CD4-positive, alpha-beta T cell treated with Interleukin-6 for 4 hours (primary cell): ENCODE measurements at places on chromosomes 12 and 14.
A peak's percentile ranks its signal among the peaks of the same experiment; 100 is the strongest.

- peak; percentile 84 for DNase-seq
These were observed 836 bp downstream of the EVL start for GRCh38 chr14:100065942-100066574.

DNA sequence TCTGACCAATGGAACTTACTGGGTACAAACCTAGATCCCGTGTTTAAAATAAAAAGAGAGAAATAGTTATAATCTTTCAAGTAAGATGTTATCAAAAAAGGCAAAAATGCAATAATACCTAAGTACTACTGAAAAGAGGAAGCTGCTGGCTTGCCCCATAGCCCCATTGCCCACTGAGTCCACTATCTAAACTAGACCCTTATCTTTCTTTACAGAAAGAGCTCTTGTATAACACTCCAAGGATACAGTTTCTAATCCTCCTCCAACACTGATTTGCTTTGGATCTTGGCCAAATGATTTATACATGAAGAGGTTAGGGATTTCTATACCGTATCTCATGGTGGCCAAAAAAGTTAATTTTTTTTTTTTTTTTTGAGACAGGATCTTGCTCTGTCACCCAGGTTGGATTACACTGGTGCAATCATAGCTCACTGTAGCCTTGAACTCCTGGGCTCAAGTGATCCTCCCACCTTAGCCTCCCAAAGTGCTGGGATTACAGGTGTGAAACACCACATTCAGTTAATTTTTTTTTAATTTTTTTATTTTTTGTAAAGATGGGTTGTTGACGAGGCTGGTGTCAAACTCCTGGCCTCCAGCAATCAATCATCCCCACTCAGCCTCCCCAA lies 2.6 kb downstream of the GXYLT1 start:
- DNase-seq, result no peak

DNA sequence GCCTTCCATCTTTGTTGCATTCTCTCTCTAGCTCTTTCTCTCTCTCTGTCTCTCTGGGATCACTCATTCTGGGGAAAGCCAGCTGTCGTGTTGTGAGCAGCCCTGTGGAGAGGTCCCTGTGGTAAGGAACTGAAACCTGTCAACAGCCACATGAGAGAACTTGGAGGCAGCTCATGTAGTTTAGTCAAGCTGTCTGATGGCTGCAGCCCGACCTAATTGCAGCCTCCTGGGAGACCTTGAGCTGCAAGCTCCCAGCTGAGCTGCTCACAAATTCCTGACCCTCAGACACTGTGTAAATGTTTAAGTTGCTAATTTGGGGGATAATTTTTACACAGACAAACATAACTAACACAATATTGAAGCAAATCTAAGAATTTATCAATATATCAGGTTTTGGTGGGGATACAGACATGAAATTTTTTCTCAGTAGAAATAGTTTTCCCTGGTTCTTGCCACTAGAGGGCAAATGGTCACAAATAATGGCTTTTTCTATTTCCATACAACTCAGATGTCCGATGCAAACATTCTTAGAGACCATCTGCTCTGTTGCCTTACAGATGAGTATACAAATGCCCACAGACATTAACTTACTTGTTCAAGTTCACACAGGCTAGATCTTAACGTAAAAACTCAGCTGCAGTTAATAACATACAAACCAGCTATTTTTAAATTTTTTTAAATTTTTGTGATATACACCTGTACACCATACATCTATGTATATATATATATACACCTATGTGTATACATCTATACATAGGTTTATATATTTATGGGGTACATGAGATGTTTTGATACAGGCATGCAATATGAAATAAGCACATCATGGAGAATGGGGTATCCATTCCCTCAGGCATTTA lies 15.5 kb upstream of the KRR1 start:
- DNase-seq, result no peak

- DNase-seq, result peak; percentile 9
These were observed 63.2 kb downstream of the FBXL14 start for GRCh38 chr12:1531153-1531653.

DNA sequence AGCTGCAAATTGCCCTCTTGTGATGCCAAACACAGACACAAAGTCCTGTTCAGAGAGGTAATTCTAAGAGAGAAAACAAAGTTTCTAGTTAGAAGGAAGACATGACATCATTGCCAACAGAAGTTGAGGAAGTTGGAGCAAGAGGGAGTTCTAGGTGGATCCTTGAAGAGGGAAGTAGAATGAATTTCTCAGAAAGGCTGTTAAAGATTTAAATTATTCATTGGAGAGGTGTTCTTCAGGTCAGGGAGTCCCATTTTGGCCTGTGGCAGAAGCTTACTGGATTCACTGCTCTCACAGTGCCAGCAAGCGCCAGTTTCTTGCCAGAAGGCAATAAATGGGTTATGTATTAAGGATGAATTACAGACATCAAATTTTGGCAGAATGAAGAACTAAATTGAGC lies 15.3 kb downstream of the TSFM start:
- no peak for DNase-seq

GRCh38 chr14:50667684-50667995 lies 466 bp downstream of the SAV1 start:
- peak; percentile 40 for DNase-seq

GRCh38 chr14:37620856-37621255 lies 25.4 kb downstream of the TTC6 start:
- no peak for DNase-seq
